ENCODE measurements at places on chromosomes 12 and 14. TPM values are rescaled to one million over a fixed set of nuclear protein-coding genes. Genes with fewer than 3 reads are reported as not detected.
A peak's percentile ranks its signal among the peaks of the same experiment; 100 is the strongest.

DNA sequence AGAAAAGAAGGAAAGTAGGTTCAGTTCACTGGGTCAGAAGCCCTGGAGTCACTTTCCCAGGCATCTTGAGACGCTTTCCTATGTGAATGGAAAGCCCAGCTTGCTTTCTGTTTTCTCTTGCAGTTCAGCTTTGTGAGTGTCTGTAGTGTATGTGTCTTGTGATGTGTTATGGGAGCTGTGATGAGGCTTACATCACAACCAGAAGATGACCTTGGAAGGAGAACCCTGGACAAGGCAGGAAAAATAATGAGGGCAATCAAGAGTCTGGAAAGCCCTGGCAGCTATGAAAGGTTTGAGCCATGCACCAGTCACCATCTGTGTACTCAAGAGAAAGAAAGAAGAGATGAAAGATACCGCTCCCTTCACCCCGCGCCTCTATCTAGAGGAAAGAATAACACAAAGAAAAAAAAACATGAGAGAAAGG is 35.2 kb upstream of the PTGR2 start:
- no peak for DNase-seq
- H3K27me3 ChIP-seq = no peaks in the 10 kb centered on the region
- H3K36me3 ChIP-seq = no peaks in the 10 kb centered on the region
- no peak overlapping the region for H3K27ac ChIP-seq
- no peak overlapping the region for H3K4me3 ChIP-seq
- no peaks in the 10 kb centered on the region for H3K4me1 ChIP-seq

DNA sequence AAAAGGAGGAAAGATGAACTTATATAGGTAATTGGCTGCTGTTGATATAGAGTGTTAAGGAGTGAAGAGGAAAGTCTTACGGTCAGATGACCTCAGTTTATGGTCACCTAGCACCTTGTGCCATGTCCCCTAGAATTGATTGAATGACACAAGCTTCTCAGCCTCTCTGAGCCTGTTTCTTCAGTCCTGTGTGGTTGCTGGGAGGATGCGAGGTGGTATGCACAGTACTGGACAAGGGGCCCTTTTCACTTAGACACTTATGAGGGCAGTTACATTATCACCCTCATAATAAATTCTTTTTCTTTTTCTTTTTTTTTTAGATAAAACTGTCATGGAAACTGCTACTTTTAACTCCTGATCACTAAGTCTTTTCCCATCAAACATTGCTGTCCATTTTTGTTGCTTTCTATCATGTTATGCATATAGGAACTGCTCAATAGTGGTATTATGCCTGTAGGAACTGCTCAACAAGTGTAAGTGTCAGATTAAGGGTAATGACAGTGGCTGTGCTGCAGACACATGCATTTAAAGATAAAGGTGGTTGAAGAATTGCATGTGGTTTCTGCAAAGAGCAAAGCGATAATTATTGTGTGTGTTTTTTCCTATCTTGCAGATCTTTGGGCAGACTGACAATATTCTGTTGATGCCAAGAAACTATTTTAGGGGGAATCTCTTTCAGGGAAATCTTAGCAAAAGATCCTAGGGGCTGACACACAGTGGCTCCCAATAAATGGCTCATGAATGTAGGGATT is 11.6 kb downstream of the ANO6 start:
- no peak overlapping the region for H3K4me3 ChIP-seq
- no peak for DNase-seq
- no peaks in the 10 kb centered on the region for H3K36me3 ChIP-seq
- peaks cover 5% of the 10 kb centered on the region for H3K4me1 ChIP-seq
- H3K27me3 ChIP-seq = no peaks in the 10 kb centered on the region

DNA sequence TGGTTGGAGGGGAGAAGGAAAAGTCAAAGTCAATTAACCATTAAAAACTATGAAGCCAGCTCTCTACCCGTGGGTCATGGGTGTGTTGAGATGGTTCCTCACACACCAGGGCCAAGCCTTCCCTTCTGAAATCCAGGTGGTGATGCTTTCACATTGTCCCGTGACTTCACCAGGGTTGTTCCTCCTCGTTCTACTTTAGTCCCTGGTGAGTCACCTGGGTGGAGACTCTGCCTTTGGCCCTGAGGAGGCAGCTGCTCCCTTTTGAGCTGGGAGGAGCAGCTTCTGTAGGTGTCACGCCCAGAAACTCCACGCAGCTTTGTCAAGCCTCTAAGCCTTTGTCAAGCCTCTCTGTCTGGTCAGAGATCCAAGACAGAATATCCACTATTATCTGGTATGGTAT is 348.3 kb downstream of the BMP4 start:
- no peaks in the 10 kb centered on the region for H3K36me3 ChIP-seq
- H3K4me1 ChIP-seq = no peaks in the 10 kb centered on the region
- H3K4me3 ChIP-seq = no peak overlapping the region
- H3K27ac ChIP-seq = no peak overlapping the region

DNA sequence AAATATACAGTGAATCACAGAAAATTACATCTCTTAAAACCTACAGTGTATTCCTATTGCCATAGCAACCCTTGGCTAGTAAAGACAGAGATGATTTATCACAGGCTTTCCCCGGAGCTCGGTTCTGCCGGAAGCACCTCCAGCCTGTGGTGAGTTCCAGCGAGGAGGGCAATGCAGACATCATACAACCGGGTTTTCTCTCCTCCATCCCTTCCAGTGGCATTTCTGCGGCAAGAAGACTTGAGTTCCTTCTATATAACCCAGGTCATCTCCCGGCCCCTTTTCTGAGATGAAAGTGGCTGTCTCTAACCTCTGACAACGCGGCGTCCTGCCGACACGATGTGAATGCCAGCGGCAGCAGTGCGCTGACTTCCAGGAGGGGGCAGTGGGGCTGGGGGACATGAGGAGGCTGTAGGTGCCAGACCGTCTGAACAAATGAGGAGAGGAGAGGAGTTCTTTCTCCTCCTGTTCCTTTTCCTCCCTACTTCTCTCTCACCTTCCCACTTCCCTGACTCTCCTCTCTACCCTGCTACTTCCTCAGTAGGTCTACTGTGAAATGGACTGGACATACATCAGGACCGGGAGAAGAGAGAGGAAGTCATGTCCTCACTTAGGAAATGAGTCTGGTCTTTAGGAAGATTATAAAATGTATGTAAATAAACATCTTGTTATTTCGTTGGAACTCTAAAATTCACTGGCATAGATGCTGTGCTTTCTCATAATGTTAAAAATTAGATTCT is 68.6 kb upstream of the MAX start:
- no peak overlapping the region for H3K27ac ChIP-seq
- H3K4me1 ChIP-seq = peaks cover 4% of the 10 kb centered on the region
- DNase-seq = peak; percentile 28
- peaks cover 5% of the 10 kb centered on the region for H3K27me3 ChIP-seq
- peak overlapping the region; percentile 47 for H3K4me3 ChIP-seq
- H3K36me3 ChIP-seq = no peaks in the 10 kb centered on the region

DNA sequence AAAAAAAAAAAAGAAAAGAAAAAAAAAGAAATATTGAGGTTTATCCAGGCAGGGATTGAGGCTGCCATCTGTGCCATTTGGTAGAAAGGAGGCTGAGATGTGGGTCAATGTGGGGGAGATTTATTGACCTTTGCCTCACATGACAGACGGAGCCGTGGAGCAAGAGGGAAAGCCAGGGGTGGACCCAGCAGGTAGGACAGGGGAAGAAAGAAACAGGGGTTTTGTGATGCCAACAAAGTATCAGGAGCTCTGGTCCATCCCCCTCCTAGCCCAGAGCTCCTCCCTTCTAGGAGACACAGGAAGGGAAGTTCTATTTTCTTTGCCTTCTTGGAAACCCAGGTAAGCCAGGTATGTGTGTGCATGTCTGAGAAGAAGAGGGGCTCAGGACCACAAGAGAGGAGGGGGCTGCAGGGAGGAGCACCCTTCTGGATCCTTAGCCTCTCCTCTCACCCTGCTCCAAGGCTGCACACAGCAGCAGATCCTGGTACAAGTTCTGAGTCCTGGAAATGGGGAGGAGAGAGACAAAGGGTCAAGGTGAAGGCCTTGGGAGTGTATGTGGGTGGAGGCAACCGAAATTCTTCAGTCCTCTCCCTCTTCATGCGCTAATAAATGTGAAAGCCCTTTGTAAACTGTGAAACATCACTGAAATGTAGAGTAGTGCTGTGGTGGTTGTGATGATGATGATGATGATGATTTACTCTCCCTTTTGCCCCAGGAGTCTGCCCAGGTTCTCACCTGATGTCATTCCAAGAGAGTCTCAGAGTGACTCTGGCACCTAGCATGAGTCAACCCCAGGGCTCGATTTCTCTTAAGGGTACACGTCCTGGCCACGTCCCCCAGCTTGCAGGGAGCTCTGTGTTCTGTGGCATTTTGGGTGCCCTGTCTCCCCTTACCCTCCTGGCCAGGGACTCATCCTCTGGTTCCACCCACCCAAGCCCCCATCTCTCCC is 26.3 kb downstream of the ZFP36L1 start:
- DNase-seq = no peak
- peaks cover 13% of the 10 kb centered on the region for H3K4me1 ChIP-seq
- H3K36me3 ChIP-seq = no peaks in the 10 kb centered on the region
- no peaks in the 10 kb centered on the region for H3K27me3 ChIP-seq
- no peak overlapping the region for H3K4me3 ChIP-seq
- H3K27ac ChIP-seq = no peak overlapping the region

DNA sequence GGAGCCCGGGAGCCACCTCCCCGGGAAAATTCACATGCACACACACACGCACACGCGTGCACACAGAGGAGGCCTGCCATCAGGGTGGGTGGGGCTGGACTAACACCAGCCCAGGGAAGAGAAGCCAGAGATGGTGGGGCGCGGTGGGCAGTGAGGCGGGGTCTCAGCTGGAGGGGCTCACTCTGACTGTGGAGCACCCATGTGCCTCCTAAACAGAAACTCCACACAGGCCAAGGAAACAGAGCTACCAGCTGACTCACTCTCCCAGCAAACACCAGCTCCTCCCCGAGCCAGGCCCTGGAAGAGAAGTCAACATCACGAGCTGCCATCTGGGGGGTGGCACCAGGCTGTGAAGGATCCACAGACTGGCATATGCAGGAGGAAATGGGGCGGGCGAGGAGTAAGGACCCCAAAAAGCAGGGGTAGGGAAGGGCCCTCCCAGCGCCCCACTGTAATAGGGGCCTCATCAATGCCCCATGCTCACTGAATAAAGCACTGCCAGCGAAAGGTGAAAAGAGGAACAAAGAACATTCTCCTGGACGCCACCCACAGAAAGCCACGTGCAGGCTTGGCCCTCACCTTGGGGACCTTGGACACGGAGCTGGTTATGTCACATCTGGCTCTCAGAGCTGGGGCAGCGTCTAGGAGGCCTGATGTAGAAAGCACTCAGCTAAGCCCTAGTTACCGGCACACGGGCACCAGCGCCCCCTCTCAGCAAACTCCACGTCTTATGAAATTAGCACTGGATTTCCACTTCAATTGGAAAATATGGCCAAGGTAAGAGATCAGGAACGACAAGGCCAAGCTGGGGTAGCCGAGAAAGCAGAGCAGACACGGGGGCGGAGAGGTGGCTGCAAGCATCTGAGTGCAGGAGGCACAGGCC is 8.4 kb upstream of the INF2 start:
- no peaks in the 10 kb centered on the region for H3K36me3 ChIP-seq
- no peak for DNase-seq
- no peak overlapping the region for H3K4me3 ChIP-seq
- no peaks in the 10 kb centered on the region for H3K27me3 ChIP-seq

DNA sequence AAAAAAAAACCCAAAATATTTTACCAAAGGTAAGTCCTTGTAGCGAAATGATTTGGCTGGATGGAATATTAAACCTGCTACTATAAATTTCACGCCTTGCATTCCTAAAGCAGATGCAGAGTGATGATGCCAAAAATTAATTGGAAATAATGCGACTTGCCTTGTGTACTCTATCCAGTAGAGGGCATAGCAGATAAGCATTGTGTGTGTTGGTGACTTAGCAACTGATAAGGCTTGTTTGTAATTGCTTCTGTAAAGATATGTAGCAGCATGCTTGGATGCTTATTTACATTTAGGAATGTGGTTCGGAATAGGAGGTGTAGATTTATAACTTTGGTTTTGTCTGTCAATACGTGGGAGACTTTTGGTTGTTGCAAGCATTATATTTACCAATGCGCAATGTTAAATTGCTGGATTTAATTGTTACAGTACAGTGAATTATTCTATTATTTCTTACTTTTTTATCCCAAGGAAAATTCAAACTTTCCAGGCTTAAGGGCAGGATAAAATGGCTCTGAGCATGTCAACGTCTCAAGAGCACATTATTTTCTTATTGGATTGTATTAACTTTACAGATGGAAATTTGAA is 80.5 kb downstream of the TMEM260 start:
- H3K4me3 ChIP-seq = no peak overlapping the region
- H3K4me1 ChIP-seq = no peaks in the 10 kb centered on the region
- no peaks in the 10 kb centered on the region for H3K27me3 ChIP-seq
- H3K27ac ChIP-seq = no peak overlapping the region

DNA sequence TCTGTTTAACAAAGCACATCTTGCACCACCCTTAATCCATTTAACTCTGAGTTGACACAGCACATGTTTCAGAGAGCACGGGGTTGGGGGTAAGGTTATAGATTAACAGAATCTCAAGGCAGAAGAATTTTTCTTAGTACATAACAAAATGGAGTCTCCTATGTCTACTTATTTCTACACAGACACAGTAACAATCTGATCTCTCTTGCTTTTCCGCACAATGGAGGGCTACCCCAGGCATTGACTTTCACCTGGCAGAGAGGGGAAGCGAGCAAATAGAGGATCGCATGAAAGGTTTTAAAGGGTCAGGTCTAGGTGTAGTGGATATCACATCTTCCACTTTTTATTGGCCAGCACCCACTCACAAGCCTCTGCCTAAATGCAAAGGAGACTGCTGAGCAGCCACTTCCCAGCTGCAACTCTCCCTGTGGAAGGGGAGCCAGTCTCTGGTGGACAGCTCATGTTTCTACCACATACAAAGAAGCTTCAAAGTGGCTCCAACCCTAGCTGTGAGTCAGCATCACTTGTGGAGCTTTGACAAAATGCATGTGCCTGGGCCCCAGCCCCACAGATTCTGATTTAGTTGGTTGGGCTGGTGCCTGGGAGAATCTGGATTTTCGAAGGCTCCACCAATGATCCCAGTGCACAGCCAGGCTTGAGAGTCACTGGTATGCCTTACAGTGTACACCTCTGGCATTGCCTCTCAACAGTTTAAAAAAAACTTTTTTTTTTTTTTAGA is 7.2 kb upstream of the FNTB start:
- H3K27ac ChIP-seq = no peak overlapping the region
- no peaks in the 10 kb centered on the region for H3K36me3 ChIP-seq
- H3K4me1 ChIP-seq = no peaks in the 10 kb centered on the region
- no peaks in the 10 kb centered on the region for H3K27me3 ChIP-seq
- no peak overlapping the region for H3K4me3 ChIP-seq

Gene INHBC
- 0.16 TPM for total RNA-seq

Gene DENND5B
- 0.16 TPM for total RNA-seq

Gene TAS2R42
- total RNA-seq = not detected

Gene PPP1R36
- total RNA-seq = not detected

Gene FERMT2
- total RNA-seq = 0.49 TPM

Gene PPFIA2
- not detected for total RNA-seq

Gene PIK3C2G
- total RNA-seq = not detected

Gene FAM186B
- total RNA-seq = 0.51 TPM

Gene PAX9
- total RNA-seq = not detected

Gene RHEBL1
- total RNA-seq = 2.1 TPM

Gene SFSWAP
- 56.0 TPM for total RNA-seq

Gene CELA1
- 1.1 TPM for total RNA-seq

Gene NRXN3
- total RNA-seq = not detected

Gene MANSC1
- total RNA-seq = 0.97 TPM

Gene JDP2
- 0.89 TPM for total RNA-seq

Gene ACTR6
- total RNA-seq = 42.6 TPM

Gene ELK3
- 29.4 TPM for total RNA-seq
